ENCODE measurements at places on chromosomes 7 and 10.

GRCh38 chr7:36045830-36046341 lies 107.2 kb upstream of the EEPD1 start:
- DNase-seq, result no peak

- no peak for DNase-seq
These were observed 13.1 kb downstream of the PLAU start for GRCh38 chr10:73923935-73924598.

- no peak for DNase-seq
These were observed 289.5 kb upstream of the AOAH start for GRCh38 chr7:37013771-37014170.

GRCh38 chr10:70560511-70560941 lies 42.0 kb downstream of the PRF1 start:
- DNase-seq, result no peak

DNA sequence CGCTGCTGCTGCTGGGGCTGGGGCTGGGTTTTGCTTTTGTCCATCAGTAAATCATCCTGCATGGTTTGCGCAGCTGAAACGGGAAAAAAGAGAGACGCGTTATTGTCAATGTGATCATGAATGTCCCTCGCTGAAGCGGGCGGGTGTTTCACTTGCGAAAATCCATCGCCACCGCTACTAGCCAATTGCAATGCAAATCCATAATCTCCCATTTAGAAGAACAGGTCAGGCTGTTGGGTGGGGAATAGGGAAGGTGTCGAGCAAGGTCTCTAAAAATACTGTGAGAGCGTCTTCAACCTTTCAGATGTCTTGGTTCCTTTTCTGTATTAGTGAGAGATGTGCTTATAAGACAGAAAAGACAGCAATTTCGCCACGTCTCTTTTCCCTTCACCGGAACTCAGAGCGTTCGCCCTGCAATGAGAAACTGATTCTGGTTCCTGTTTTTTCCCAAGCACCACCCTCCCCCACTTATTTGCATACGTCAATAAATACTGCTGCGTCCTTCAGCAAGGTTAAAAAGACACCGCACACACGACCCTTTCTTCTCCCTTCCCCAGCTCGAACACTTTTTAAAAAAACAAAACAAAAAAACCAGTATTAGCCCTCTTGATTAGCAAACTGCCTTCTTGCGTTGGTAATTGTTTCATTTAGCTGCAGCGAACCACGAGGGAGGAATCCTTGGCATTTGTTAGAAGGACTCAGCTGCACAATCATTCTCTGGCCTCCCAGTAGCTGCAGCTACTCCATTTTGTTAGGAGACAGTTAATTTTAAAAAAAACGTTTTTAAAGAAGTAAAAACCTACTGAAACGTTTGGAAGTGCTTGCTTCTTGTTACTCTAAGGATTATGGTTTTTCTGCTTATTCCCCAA lies 50.4 kb downstream of the CPEB3 start:
- DNase-seq, result peak; percentile 38

GRCh38 chr7:122460936-122461335 lies 156.4 kb upstream of the FEZF1 start:
- DNase-seq, result no peak

DNA sequence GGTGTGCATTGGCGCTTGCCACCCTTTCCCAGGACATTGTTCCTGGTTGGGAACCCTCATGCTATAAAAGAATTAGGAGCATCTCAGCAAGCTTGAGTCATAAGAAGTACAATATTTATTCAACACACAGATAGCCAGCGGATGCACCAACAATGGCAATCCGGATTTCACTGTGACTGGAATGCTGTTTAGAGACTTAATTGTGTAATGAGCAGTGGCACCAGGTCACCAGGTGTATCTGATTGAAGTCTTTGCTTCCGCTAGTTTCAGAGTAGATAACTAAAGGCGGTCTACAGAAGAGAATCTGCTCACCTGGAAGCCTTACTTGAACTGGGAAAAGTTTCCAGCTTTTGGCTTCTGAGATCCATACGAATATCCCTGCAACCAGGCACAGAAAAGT lies 772.3 kb upstream of the GHITM start:
- no peak for DNase-seq

GRCh38 chr10:46106410-46107255 lies 60.6 kb upstream of the MSMB start:
- DNase-seq, result peak; percentile 72

- no peak for DNase-seq
These were observed 129.0 kb downstream of the ARHGAP22 start for GRCh38 chr10:48475943-48476278.

- DNase-seq, result peak; percentile 48
These were observed 117.9 kb downstream of the KMT2E start for GRCh38 chr7:105131890-105132289.

- DNase-seq, result no peak
These were observed 30.5 kb downstream of the TACC2 start for GRCh38 chr10:122019414-122019975.

DNA sequence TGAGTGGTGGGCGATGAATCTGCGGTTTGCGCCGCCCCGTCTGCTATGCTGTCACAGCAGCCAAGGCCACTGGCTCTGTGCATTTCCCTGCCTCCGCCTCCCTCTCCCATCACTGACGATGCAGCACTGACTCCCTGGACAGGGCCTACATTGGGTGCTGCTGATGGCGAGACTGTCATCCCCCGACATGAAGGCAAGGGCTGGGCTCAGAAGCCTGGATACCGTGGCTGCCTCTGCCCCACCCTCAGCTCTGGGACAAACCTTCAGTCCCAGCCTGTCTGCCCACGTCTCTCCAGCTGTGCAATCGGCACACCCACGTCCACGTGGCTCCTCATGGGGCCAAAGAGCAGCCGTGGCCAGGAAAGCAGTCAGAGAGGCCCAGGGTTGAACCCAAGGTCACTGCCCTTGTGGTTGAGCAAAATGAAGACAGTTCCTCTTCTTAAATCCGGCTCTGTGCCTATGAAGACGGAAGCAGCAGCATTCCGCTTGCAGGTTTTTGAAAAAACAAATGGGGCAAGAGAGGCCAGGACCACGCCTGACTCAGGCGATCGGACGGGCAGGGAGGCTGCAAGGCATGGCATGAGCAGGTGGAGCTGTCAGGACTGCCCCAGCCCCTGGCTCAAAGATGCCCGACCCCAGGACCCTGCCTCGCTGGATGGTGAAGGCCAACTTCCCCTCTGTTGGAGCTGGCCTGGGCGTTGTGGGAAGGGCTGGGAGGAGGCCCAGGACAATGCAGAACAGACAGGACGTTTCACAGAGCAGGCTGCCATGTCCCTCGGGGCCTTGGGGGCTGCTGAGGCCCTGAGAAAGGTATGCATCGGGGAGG lies 517.5 kb downstream of the DNAJB6 start:
- no peak for DNase-seq

- DNase-seq, result no peak
These were observed 3.8 kb downstream of the CDK6 start for GRCh38 chr7:92832534-92833023.

GRCh38 chr10:79397575-79398303 lies 47.7 kb downstream of the ZCCHC24 start:
- DNase-seq, result no peak

DNA sequence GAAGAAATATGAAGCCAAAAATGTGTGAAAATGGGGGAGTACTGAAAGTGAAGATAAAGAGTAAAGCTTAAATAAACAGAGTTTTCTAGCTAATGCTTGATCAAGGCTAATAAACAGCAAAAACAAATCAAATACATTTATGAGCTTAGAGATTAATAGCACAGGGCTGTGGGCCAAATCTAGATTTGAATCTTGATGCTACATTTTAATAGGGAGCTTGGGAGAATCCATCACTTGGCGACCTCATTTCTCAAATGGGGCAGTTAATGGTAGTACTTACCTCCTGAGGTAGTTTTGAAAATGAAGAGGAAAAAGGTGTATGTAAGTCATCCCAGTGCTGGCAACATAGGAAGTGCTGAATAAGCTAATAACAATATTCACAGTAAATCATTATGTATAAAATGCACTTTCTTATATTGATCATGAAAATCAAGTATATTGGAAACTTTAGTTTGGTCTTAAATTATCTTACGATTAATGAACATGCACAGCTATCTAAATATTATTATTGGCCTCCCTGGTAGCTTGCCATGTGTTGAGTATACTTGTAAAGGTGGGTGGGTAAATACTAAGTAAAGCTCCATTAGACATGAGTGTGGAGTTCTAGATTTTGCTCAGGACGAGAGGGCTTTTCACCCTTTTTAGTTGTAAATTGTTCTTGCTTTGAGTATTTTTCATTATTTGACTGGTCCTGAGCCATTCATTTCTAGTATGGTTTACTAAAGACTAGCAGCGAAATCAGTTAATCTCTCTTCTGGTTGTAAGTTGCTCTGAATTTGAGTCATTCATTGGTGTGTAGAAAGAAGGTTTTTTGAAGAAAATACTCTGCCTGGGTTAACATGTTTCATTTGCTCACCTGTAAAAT lies 5.1 kb downstream of the BICC1 start:
- DNase-seq, result no peak

- DNase-seq, result no peak
These were observed 12.8 kb upstream of the MMP21 start for GRCh38 chr10:125788156-125789034.

GRCh38 chr7:129898502-129899160 lies 54.1 kb downstream of the UBE2H start:
- no peak for DNase-seq
